ENCODE measurements at places on chromosomes 7 and 10. TPM values are rescaled to one million over a fixed set of nuclear protein-coding genes. Genes with fewer than 3 reads are reported as not detected.
A peak's percentile ranks its signal among the peaks of the same experiment; 100 is the strongest.

DNA sequence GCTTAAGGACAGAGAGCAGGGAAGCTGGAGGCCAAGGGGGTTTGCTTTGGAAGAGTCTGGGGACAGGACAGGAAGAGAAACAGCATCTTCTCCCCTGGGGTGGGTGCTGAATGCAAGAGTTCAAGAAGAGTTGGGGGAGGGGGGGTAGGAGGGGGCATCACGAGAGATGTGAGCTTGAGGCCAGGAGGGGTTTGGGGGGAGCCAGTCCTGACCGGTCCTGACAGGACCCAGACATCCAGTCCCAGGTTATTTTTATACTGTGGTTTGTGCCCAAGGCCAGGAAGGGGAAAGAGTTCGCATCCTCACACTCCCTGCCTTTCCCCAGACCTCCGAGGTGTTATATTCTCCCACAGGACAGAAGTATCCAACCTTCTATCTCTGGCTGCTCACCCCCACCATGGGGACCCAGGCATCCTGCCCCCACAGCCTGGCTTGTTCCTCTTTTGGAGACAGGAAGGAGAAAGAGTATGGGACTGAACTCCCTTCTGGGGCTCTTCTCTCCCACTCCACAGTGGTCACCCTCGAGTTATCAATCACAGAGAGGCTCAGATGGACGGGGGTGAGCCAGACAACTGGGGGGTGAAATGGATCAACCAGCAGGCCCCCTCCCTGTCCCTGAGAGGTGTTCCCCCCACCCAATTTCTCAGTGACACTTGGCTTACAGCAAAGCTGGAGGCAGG is 2.8 kb downstream of the TSC22D4 start:
- DNase-seq: no peak

Gene HELLS
- 15.1 TPM for total RNA-seq

GRCh38 chr10:34475274-34475646 is 339.8 kb downstream of the PARD3 start:
- no peak for DNase-seq

Gene LRRC17
- total RNA-seq: 2.2 TPM

DNA sequence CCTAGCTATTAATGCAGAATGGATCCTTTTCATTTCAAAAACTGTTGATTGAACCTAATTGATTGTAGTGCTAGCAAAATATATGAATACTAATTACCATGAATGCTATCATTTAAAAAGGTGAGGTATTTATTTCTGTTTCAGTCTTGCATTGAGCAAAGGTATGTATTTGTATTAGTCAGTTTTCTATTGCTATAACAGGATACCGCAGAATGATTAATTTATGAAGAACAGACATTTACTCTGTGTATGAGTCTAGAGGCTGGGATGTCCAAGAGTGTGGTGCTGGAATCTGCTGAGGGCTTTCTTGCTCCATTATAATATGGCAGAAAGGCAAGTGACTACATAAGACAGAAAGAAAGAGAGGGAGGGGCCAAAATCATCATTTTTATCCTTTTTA is 199.2 kb downstream of the KIF20B start:
- no peak for DNase-seq

GRCh38 chr10:119398996-119399395 is 143.5 kb downstream of the RGS10 start:
- no peak for DNase-seq

Gene LIPK
- total RNA-seq: not detected

Gene PRPS1L1
- total RNA-seq: not detected

Gene CRCP
- total RNA-seq: 20.6 TPM

DNA sequence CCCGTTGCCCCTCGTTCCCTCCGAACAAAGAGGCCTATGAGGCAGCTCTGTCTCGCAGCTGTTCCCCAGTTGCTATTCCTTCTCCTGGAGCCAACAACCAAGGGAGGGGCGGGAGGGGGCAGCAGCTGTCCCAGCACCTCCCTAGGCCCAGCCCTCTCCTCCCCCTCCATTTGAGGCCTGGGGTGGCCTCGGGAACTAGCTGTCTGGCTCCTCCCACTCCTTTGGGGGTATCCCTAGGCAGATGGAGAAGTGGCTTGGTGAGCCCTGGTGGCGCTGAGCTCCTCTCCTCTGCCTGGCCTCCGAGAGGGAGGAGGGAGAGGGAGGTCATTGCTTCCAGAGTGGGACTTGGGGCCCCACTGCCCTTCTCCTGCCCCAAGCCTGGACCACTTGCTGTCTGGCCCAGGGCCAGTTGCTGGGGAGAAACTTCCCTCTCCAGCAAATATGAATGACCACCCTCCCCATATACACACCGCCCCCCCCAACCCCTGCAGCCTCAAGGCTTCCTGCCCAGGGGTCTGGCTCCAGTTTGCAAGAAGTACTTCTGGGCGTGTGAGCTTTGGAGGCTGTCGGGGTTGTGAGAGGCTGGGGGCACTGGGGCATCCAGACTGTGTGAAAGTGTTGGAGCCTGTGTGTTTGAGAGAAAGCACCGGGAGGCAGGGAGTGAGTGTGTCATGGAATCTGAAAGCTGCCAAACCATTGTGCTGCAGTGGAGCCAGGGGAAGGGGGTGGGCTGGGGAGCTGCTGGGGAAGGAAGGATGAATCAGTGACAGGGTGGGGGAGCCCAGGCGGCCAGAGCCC is 3.1 kb downstream of the FLNC start:
- peak; percentile 48 for DNase-seq

DNA sequence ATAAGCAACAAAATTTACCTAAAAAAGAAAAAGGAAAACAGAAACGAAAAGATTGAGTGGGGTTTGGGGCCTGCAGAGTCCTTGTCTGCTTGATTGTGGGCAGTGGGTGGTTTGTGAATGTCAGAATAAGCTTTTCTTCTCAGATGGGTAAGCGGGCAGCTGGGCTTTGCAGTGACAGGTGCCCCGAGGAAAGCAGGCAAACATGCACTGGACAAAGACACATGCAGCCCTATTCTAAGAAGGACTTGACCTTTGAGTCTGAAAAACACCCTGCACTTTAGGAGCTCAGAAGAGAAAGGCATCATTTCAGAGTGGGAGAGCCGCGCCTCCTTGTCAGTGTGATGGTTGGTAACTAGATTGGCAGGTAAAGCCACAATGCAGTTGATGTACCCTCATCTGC is 562.7 kb downstream of the PTPRN2 start:
- DNase-seq: no peak

Gene ZNF33A
- 51.1 TPM for total RNA-seq

GRCh38 chr7:53811555-53812079 is 730.6 kb upstream of the VSTM2A start:
- DNase-seq: no peak

Gene MAT1A
- not detected for total RNA-seq

Gene HMX3
- total RNA-seq: not detected

Gene TES
- total RNA-seq: 119 TPM

All from transverse colon (tissue), 4 donors.